Stimulated activated CD4-positive, alpha-beta T cell treated with anti-CD3 and anti-CD28 coated beads, Interleukin-4, amount 100 ng/mL, for 1 hour (primary cell): ENCODE measurements at places on chromosomes 6 and 20.

DNA sequence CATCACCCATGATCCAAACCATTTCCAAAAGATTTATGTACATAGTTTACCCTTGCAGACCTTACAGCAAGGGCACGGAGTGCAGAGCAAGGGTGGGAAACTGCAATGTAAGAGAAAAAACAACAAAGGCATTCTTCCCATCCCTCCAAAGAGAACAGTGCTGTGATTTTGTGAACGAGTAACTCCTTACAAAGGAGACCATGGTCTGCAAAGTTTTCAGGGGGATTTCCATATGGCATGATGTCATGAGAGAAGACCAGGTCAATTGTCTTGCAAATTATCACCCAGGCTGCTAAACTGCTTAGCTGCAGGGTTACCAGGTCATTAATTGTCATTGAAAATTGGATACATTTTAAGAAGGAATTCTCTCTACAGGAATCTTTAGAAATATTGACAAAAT, 58.3 kb downstream of the LAMP5 start:
- DNase-seq = no peak

GRCh38 chr6:1965596-1966224, 279.7 kb downstream of the GMDS start:
- DNase-seq = no peak

DNA sequence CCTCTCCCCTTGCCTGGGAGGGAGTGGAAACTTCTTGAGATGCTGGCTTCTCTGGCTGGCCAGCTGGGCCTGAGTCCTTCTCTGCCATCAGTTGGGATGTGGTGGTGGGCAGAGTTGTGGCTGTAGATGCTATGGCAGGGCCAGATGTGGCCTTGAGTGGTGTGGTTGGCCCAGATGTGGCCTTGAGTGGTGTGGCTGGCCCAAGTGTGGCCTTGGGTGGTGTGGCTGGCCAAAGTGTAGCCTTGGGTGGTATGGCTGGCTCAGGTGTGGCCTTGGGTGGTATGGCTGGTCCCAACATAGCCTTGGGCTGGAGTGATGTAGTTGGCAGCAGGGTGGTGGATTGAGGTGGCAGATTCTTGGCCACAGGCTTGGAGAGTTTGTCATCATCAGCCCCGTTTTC, 36.7 kb downstream of the C6orf132 start:
- no peak for DNase-seq

DNA sequence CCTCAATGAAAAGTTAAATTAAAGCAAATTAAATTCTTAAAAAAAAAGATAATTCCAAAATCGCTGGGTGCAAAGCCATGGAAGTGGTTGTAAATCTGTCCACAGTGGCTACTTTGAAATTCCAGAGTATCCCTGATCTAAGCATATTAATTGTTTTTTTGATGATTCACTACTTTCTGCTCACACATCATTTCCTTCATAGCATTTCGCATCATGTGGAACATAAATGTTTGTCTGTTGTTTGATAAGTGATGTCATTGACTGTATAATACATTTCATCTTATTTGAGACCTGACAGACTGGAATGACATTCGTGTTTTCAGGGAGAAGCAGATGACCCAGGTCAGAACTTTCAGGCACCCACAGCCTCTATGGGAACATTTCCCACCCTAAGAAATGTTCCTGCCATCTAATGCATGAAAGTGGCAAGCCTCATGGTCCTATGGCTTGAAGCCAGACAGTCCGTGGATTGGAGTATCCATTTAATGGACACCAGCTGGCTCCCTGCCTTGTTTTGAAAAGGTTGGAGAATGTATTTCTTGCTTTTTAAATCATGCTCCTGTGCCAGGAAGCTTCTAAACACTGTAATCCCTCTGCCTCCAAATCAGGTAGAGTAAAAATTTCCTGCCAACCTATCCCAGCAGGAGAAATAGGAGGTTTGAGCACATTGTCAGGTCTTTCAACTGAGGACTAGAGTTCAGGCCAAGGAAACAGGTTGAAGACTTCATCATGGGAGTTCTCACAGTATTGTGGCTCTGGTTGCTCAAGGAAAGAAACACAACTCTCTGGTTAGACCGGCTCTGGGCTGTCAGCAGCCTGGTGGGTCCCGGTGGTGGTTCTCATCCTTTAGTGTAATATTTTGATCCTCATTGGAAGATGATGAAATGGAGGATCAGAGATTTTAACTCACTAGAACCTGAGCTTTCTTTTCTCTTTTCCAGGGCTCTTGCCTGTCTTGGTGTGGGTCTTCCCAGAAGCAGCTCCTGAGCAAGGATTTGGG, 157.9 kb downstream of the SLC24A3 start:
- DNase-seq = no peak

DNA sequence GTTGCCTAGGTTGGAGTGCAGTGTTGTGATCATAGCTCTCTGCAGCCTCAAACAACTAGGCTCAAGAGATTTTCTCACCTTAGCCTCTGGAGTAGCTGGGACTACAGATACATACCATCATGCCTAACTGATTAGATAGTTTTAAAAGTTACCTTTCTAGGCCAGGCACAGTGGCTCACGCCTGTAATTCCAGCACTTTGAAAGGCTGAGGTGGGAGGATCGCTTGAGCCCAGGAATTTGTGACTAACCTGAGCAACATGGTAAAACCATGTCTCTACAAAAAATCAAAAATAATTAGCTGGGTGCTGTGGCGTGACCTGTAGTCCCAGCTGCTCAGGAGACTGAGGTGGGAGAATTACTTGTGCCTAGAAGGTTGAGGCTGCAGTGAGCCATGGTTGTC, 41.2 kb downstream of the SLC17A5 start:
- no peak for DNase-seq

- no peak for DNase-seq
Measured at GRCh38 chr6:140572129-140572528, 1197.7 kb upstream of the CITED2 start.
